GM12878 (cell line): ENCODE measurements at places on chromosomes 3 and 15. TPM values are rescaled to one million over a fixed set of nuclear protein-coding genes. Genes with fewer than 3 reads are reported as not detected.

The NUSAP1 gene
- 172 and 174 TPM in 2 replicates for total RNA-seq

GRCh38 chr3:188233320-188233719 is 79.4 kb downstream of the LPP start:
- no peaks in the 10 kb centered on the region for H3K36me3 ChIP-seq
- peaks cover 1% of the 10 kb centered on the region; the same call in 1 of the 2 replicates for H3K27me3 ChIP-seq
- no peak for DNase-seq
- H3K4me1 ChIP-seq = no peaks in the 10 kb centered on the region

The PLCL2 gene
- total RNA-seq = 27.3 and 27.8 TPM in 2 replicates

The SEMA6D gene
- total RNA-seq = not detected in 2 replicates

The ANKUB1 gene
- total RNA-seq = not detected in 2 replicates

- peak overlapping the region; percentile 99 for H3K27ac ChIP-seq
- no peak for DNase-seq
- H3K4me3 ChIP-seq = no peak overlapping the region; the same call in 1 of the 2 replicates
Measured at GRCh38 chr15:90685591-90686434, 31.3 kb upstream of the BLM start.

- no peaks in the 10 kb centered on the region for H3K36me3 ChIP-seq
- no peaks in the 10 kb centered on the region for H3K27me3 ChIP-seq
- no peaks in the 10 kb centered on the region for H3K4me1 ChIP-seq
- H3K27ac ChIP-seq = no peak overlapping the region
- no peak overlapping the region for H3K4me3 ChIP-seq
Measured at GRCh38 chr3:193225302-193226125, 15.5 kb upstream of the PLAAT1 start.

DNA sequence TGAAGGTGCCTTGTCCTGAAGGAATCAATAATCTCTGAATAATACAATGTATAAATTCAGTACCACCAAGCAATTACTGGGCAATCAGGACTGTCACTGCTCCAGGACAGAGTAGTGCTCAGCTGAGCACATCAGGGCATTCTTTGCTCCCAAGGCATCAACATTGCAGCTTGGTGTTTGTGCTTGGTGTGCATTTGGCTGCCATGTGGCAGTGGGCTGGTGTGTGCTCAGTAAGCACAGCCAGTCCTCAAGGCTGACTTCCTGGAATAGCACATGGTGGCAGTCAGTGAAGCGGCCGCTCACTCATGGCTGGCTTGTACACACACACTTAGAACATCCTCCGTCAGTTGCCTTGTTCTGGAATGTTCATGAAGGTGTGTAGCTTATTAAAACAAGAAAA is 217.0 kb downstream of the EPHB1 start:
- no peak overlapping the region for H3K4me3 ChIP-seq
- no peak overlapping the region for H3K27ac ChIP-seq
- no peaks in the 10 kb centered on the region for H3K4me1 ChIP-seq
- no peak for DNase-seq
- H3K27me3 ChIP-seq = no peaks in the 10 kb centered on the region
- H3K36me3 ChIP-seq = no peaks in the 10 kb centered on the region

The ARGFX gene
- not detected in 2 replicates for total RNA-seq

DNA sequence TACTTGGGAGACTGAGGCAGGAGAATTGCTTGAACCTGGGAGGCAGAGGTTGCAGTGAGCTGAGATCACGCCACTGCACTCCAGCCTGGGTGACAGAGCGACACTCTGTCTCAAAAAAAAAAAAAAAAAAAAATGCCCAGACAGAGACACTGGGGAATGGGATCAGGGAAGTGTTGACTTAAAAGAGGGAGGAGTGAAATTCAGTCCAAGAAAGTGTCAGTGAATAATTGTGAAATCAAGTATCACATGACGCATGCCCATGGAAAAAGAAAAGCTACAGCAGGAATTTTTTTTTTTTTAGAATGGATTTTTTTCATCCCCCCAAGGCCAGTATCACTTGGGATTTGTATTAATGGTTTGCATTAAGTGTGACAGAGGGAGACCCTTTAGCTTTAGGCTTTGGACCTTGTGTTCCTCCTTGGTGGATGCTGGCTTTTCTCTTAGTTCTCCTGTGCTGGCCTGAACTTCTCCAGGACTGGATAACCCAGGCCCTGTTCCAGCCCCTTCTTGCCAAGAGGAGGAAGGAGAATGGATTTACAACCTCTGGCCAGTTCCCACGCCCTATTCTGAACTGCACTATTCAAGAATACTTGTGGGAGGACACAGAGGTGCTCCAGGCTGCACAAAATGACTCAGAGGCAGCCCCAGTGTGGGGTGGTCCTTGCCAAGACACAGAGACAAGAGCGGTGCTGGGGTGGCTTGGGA is 36.7 kb upstream of the ZNF774 start:
- no peaks in the 10 kb centered on the region for H3K36me3 ChIP-seq
- no peaks in the 10 kb centered on the region for H3K27me3 ChIP-seq
- no peaks in the 10 kb centered on the region for H3K4me1 ChIP-seq

- H3K4me1 ChIP-seq = no peaks in the 10 kb centered on the region
- H3K36me3 ChIP-seq = no peaks in the 10 kb centered on the region
- no peak overlapping the region for H3K4me3 ChIP-seq
- H3K27ac ChIP-seq = no peak overlapping the region
Measured at GRCh38 chr3:5072100-5072816, 49.8 kb upstream of the ARL8B start.

GRCh38 chr3:44039006-44039405 is 202.7 kb upstream of the TOPAZ1 start:
- DNase-seq = no peak
- H3K27me3 ChIP-seq = no peaks in the 10 kb centered on the region
- no peak overlapping the region for H3K27ac ChIP-seq
- peaks cover 33% of the 10 kb centered on the region for H3K4me1 ChIP-seq

DNA sequence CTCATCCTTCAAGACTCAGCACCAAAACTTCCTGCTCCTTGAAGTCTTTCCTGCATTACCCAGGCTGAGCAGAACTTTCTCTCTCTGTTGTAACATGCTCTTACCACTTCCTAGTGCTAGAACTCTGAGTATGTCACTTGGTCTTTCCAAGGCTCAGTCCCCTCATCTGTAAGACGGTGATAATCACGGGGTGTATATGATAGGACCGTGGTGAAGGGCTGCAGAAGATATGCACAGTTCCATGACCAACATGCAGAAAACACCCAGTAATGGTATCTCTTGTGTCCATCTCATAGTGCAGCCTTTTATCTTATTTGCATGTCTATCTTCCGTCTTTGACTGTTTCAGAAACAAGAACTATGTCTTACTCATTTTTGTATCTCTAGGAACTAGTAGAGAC is 154.5 kb downstream of the ZNF621 start:
- H3K27me3 ChIP-seq = no peaks in the 10 kb centered on the region
- DNase-seq = no peak
- H3K4me3 ChIP-seq = no peak overlapping the region
- no peaks in the 10 kb centered on the region for H3K36me3 ChIP-seq
- H3K4me1 ChIP-seq = no peaks in the 10 kb centered on the region

- H3K4me3 ChIP-seq = 0 out of 2 replicates have a peak overlapping the region, but pooled peaks have one; percentile 10
- H3K4me1 ChIP-seq = no peaks in the 10 kb centered on the region
- H3K27ac ChIP-seq = no peak overlapping the region
- H3K27me3 ChIP-seq = no peaks in the 10 kb centered on the region
Measured at GRCh38 chr3:94162700-94163099, 99.8 kb downstream of the NSUN3 start.

DNA sequence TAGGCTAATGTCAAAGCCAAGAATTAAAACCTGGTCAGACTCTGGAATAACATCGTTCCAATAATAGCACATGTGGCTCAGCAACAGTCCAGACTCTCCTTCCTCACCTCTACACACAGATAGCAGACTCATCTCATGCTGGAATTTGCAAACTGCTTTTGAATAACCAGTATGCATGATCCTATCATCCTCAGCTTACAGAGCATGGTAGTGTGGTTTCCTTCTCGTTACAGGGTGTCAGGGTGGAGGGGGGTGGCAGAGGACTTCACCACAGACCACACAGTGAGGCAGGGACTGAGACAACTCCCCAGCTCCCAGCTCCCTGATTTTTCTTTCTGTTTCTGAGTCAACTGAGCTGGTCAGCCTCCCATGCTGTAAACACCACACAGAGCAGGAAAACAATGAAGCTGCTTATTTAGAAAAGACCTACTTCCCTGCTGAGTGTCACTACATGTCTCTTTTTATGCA is 101.6 kb downstream of the RPL22L1 start:
- no peak overlapping the region for H3K27ac ChIP-seq
- DNase-seq = no peak
- no peak overlapping the region for H3K4me3 ChIP-seq
- no peaks in the 10 kb centered on the region for H3K36me3 ChIP-seq

GRCh38 chr3:142837526-142837925 is 51.4 kb downstream of the PCOLCE2 start:
- H3K27ac ChIP-seq = no peak overlapping the region
- DNase-seq = no peak
- H3K4me3 ChIP-seq = no peak overlapping the region
- H3K4me1 ChIP-seq = no peaks in the 10 kb centered on the region
- H3K36me3 ChIP-seq = no peaks in the 10 kb centered on the region
- H3K27me3 ChIP-seq = no peaks in the 10 kb centered on the region; the same call in 1 of the 2 replicates

GRCh38 chr3:13077431-13078162 is 4.4 kb upstream of the IQSEC1 start:
- H3K4me3 ChIP-seq = no peak overlapping the region
- peaks cover 7% of the 10 kb centered on the region for H3K4me1 ChIP-seq
- no peak overlapping the region for H3K27ac ChIP-seq
- DNase-seq = no peak
- peaks cover 11% of the 10 kb centered on the region for H3K27me3 ChIP-seq

The MASP1 gene
- 0.05 TPM in 1 of 2 replicates, not detected in the other for total RNA-seq

- H3K4me3 ChIP-seq = no peak within 1 kb of the TSS
- DNase-seq = no peak
- H3K27ac ChIP-seq = no peak within 1 kb of the TSS
- H3K27me3 ChIP-seq = peaks cover 20% of the 10 kb centered on the region
- no peaks in the 10 kb centered on the region for H3K4me1 ChIP-seq
Measured at GRCh38 chr3:147406028-147406931, at the start of gene ZIC4. TSS of gene ZIC4 (minus strand) at chr3:147406543. CDS start at chr3:147402797, 3,746 bp downstream.

GRCh38 chr3:13890377-13891016 is 10.6 kb upstream of the WNT7A start:
- no peak overlapping the region for H3K27ac ChIP-seq
- H3K4me3 ChIP-seq = no peak overlapping the region
- no peak for DNase-seq
- no peaks in the 10 kb centered on the region; the same call in 1 of the 2 replicates for H3K27me3 ChIP-seq
- H3K4me1 ChIP-seq = no peaks in the 10 kb centered on the region

The PPARG gene
- total RNA-seq = 0.15 and 0.16 TPM in 2 replicates

The TMC3 gene
- total RNA-seq = not detected in 2 replicates

The RBPMS2 gene
- 0.31 and 0.66 TPM in 2 replicates for total RNA-seq

- H3K4me3 ChIP-seq = no peak overlapping the region
- H3K27me3 ChIP-seq = no peaks in the 10 kb centered on the region
- DNase-seq = no peak
- H3K36me3 ChIP-seq = no peaks in the 10 kb centered on the region
- no peak overlapping the region for H3K27ac ChIP-seq
Measured at GRCh38 chr3:147589016-147589415, 179.9 kb downstream of the ZIC1 start.
